Bronchial epithelial cell (primary cell): ENCODE measurements at places on chromosomes 1 and 21. TPM values are rescaled to one million over a fixed set of nuclear protein-coding genes. Genes with fewer than 3 reads are reported as not detected.

Gene SLC5A9
- total RNA-seq = not detected in 2 replicates

Gene GJA9
- 0.26 TPM in 1 of 2 replicates, not detected in the other for total RNA-seq

DNA sequence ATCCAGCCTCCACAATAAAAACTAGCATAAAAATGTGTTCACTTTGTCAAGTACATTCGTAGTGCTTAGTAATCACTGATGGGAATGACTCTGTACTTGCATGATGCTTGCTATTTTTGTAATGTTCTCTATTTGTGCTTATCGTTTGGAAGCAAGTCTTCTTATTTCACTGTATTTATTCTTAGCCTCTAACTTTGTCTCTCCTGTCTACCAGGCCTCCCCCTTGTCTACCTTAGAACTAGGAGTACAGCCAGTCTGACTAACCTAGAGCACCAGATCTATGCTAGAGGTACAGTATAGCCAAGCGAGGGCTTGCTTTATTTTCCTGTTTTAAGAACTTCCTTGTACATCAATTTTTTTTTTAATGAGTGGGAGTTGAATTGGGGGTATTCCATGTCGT, 108.2 kb downstream of the VPS13D start:
- DNase-seq = no peak

- no peak for DNase-seq
Observed at GRCh38 chr21:24025101-24025500, 1582.2 kb downstream of the MRPL39 start.

Gene TMEM35B
- total RNA-seq = 7.8 and 8.4 TPM in 2 replicates

- no peak for DNase-seq
Observed at GRCh38 chr1:235898126-235898525, 31.4 kb upstream of the LYST start.

DNA sequence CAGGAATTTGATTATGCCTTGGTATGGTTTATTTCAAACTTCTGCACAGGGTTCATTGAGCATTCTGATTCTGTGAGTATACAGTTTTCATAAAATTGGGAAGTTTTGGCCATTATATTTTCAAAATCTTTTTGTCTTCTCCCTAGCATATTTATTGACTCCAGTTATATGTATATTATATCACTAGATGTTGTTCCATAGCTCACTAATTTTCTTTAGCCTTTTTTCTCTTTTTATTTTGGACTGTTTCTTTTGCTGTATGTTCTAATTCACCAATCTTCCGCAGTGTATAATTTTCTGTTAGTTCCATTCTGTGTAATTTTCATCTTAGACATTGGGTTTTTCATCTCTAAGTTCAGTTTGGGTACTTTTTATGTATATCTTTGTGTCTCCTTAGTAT, 31.9 kb downstream of the ZMYM4 start:
- DNase-seq = no peak

DNA sequence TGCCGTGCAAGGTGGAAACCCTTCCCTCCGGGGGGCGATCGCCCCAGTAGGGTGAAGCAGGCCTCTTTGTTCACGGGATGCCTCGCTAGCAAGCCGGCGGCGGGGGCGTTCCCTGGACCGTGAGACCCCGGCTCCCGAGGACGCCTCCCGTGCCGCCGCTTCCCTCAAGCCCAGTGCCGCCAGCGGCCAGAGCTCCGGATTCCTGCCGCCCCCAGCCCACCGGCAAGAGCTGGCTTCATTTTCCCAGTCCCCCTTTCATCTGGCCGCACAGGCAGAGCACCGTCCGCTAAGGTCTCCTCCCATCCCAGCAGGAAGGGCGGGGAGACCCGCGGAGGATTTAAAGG, 16.3 kb downstream of the IER5 start:
- DNase-seq = no peak

Gene GBP6
- 12.4 and 67.2 TPM in 2 replicates for total RNA-seq

Gene PADI2
- 1.0 and 1.3 TPM in 2 replicates for total RNA-seq

DNA sequence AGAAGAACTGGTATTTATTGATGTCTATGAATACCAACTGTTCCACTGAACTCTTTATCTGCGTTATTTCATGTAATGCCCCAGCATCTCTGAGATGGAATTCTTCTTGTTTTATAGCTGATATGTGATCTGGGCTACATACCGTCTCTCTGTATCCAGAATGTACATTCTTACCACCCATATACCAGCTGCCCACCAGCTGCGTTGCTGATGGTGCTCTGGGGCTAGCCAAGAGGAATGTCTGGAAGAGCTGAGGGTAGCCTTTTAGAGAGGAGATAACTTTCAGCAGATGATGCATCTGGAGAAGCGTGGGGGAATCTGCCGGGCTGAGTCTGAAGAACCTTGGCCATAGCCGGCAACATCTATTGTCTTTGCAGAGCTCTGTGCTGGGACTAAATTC, 137.5 kb downstream of the RYR2 start:
- no peak for DNase-seq

DNA sequence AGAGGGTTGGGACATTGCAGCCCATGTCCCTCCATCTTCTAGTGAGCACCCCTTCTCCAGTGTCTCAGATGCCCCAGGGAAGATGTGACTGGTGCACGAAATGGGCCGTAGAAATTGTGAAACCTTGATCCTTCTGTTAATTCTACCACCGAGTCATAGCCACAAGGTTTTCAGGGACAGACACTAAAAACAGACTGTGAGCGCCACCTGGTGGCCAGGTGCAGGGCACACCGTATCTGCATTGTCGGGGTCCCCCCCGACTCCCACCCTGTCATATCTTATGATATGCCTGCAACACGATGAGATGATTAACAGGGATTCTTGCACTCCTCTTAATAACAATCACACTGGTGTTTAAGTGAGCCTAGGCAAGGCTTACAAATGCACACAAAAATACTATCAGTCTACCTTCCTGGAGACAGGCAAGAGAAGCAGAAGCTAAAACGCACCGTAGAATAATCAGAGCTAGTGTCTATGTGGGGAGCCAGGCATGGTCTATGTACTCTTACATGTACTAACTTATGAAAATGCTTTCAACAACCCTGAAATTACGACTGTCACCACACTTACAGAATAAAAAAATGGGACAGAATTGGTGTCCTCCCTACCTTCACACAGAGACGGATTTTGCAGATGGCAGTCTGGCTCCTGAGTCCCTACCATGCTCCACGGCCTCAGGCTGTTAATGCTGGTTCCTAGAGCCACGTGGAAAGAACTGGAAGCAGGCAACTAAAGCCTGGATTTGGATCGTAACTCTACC, 57.9 kb downstream of the FHAD1 start:
- peak; percentile 60 for DNase-seq

DNA sequence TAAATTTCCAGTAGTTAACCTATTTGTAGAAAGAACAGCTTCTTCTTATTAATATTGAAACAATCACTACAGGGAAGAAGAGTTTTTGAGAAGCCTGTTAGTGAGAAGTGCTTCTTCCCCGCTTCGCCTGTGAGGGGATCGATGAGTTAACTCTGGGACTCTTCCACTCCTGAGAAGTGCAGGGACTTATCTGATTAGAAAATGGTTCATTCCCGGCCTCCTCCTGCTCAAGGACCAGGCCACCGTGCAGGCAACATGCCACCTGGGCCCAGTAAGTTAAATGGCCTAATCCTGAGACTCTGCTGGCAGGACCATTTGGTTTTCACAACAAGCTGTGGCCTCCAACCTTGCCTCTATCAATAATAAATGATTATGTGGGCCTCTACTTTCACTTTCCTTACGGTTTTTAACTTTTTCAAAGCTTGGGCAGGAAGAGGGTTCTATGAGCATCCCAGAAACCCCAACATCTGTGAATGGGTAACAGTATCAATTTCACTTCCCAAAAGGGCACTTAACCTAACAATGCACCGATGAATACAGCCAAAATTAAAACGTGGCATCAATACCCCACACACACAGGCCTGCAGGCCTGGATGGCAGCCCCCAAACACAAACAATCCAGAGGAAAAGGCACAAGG, 33.1 kb downstream of the SIPA1L2 start:
- DNase-seq = no peak

- DNase-seq = no peak
Observed at GRCh38 chr1:213251972-213252371, 200.9 kb downstream of the RPS6KC1 start.

GRCh38 chr1:116228511-116228910, 117.3 kb downstream of the MAB21L3 start:
- DNase-seq = no peak

Gene FAM151A
- total RNA-seq = not detected in 2 replicates

Gene CCNL2
- total RNA-seq = 119 and 134 TPM in 2 replicates

Gene HES4
- total RNA-seq = 42.6 and 83.5 TPM in 2 replicates

DNA sequence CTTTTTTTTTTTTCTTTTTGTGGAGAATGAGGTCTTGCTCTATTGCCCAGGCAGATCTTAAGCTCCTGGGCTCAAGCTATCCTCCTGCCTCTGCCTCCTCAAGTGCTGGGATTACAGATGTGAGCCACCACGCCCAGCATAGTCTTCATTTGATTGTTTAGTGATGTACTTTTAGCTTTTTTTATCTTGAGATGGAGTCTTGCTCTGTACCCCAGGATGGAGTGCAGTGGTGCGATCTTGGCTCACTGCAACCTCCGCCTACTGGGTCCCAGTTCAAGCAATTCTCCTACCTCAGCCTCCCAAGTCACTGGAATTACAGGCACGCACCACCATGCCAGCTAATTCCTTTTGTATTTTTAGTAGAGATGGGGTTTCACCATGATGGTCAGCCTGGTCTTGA, 24.0 kb upstream of the LRRC3 start:
- DNase-seq = no peak

- DNase-seq = peak; percentile 52
Observed at GRCh38 chr1:201896951-201897391, 8.3 kb downstream of the SHISA4 start.

DNA sequence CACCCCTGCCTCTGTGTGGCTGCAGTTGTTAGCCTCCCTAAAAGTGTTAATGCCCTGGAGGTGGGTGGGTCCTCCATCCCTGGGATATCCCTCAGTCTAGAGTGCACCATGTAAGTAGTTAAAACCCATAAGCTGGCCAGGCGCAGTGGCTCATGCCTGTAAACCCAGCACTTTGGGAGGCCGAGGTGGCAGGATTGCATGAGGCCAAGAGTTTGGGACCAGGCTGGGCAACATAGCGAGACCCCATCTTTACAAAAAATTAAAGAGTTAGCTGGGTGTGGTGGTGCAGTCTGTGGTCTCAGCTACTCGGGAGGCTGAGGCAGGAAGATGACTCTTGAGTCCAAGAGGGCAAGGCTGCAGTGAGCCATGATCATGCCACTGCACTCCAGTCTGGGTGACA, 10.3 kb downstream of the MYOC start:
- DNase-seq = no peak

GRCh38 chr1:116309090-116309870, 63.8 kb upstream of the ATP1A1 start:
- peak; percentile 68 for DNase-seq

- no peak for DNase-seq
Observed at GRCh38 chr1:221230605-221231004, 351.4 kb downstream of the HLX start.

Gene MOV10
- total RNA-seq = 10.3 and 23.4 TPM in 2 replicates
